NCI-H82 (cell line): ENCODE measurements at places on chromosomes 3 and 15.

- peak; percentile 52 for DNase-seq
These were observed at the start of gene PAK6 for GRCh38 chr15:40238532-40239403. PAK6 (plus strand) TSS chr15:40239063; CDS start chr15:40264786, 25,723 bp downstream.

DNA sequence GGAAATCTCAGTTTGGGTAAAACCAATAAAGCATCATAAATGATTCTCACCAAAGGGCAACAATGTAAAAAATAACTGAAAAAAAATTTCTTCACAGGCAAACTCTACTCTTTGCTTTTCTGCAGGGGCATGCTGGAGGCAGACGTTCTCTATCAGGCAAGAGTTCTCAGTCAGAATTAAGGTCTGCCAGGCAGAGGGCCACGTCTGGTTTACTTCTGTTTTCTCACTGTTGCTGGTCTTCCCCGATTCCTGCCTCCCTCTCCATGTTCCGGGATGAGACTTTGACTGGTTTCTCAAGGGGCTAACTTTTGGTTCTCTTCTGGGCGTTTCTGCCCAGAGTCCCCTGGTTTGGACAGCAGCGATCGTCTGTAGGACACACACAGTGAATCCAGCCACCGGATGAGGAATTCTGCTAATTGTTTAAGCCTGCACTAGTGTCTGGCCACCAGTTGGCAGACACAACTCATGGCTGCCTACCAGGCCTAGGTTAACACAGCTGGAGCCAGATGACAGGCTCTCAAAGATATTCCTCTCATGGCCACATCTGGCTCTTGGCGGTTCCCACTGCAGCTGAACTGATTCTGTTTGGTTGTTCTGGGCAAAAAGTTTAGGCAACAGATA lies 273.1 kb downstream of the FOXP1 start:
- peak; percentile 6 for DNase-seq

- DNase-seq = no peak
These were observed 17.2 kb downstream of the SPTBN5 start for GRCh38 chr15:41876689-41877088.

DNA sequence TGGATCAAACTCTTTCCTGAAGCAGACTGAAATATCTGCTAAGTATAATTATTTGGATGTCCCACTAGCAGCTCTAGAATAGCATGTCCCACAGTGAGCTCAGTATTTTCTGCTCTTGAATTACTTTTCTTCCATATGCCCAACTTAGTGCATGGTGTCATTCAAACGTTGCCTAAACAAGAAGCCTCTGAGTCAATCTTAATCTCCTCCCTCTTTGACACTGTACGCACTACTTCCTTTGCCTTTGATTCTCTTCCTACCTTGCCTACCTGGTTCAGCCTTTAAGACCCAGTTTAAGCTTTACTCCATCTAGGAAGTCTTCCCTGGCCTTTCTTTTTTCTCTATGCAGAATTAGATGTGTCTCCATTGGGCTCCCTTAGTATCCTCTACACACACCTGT lies 54.5 kb downstream of the SEC22A start:
- no peak for DNase-seq

GRCh38 chr15:38750786-38751185 lies 186.2 kb upstream of the RASGRP1 start:
- no peak for DNase-seq

DNA sequence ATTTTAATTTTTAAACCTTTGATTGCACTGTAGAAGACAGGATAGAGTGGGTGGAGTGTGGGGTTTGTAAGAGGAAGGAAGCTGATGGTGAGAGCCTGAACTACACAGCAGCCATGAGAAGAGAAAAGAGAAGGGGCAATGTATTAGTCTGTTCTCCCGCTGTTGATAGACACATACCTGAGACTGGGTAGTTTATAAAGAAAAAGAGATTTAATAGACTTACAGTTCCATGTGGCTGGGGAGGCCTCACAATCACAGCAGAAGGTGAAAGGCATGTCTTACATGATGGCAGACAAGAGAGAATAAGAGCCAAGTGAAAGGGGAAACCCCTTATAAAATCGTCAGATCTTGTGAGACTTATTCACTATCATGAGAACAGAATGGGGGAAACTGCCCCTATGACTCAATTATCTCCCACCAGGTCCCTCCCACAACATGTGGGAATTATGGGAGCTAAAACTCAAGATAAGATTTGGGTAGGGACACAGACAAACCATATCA lies 37.3 kb downstream of the STARD5 start:
- DNase-seq = no peak

DNA sequence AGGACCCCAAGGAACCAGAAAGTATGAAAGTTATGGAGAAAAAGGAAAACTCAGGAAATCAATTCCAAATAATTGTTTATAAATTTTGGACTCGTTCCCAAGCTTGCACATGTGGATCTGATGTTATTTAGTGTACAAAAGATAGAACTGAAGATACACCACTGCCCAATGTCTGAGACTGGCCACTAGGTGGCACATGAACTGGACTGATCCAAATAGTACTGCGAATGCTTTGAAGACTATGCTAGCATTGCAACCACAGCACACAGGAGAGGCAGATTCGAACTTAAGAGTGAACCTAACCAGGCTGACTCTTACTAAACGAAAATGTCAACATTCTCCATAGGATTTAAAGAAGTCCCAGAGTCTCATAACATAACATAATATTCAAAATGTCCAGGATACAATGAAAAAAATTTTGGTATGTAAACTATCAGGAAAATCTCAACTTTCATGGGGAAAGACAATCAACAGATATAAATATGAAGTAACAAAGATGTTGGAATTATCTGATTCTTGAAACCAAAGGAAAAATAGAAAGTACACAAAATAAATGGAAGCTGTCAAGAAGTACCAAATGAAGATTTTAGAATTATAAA lies 596.7 kb downstream of the FGF12 start:
- peak; percentile 83 for DNase-seq

- DNase-seq = no peak
These were observed 67.3 kb upstream of the ST3GAL6 start for GRCh38 chr3:98695796-98696195.

- DNase-seq = no peak
These were observed 10.7 kb upstream of the SHISA5 start for GRCh38 chr3:48514431-48515227.

DNA sequence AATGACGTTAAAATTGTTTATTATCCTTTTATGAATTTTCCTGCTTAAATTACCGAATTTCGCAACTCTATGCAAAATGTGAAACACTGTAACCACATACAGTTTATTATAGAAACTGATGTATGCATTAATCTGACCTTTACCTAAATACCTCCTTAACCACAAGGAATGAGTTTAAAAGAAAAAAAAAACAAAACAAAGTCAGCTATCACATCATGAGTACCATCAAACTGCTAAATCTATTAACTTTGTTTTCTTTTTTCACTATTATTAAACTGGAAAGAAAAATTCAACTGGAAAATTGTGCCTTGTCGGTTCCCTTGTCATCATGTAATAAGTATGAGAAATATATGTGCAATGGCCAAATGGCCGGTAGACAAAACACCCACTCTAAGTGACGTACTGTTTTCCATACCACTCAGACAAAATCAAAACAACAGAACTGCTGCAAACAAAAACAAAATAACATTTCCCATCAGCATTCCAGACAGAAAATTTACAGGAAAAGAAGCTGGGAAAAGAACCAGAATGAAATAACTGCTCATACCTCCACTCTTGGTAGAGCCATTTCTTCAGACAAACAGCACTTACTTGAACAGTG lies 415.3 kb downstream of the FOXP1 start:
- no peak for DNase-seq

DNA sequence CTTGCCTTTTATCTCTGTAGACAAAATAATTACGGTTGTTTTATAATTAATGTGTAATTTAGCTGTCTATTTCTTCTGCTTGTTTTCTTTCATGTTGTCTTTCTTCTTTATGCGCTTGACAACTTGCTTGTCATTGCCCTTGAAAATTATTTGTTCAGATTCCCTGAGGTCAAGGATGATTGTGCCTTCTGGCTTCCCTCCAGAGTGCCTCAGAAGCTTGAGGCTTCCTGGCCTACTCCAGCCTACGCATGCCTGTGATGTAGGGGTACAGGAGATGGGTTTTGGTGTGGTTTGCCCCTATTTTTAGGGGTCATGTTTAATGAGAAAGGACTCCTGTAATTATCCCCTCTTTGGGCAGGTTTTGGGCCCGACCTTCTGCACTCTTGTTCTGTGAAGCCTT lies 231.5 kb downstream of the SV2B start:
- no peak for DNase-seq

GRCh38 chr3:153599685-153600084 lies 437.7 kb downstream of the RAP2B start:
- DNase-seq = no peak

DNA sequence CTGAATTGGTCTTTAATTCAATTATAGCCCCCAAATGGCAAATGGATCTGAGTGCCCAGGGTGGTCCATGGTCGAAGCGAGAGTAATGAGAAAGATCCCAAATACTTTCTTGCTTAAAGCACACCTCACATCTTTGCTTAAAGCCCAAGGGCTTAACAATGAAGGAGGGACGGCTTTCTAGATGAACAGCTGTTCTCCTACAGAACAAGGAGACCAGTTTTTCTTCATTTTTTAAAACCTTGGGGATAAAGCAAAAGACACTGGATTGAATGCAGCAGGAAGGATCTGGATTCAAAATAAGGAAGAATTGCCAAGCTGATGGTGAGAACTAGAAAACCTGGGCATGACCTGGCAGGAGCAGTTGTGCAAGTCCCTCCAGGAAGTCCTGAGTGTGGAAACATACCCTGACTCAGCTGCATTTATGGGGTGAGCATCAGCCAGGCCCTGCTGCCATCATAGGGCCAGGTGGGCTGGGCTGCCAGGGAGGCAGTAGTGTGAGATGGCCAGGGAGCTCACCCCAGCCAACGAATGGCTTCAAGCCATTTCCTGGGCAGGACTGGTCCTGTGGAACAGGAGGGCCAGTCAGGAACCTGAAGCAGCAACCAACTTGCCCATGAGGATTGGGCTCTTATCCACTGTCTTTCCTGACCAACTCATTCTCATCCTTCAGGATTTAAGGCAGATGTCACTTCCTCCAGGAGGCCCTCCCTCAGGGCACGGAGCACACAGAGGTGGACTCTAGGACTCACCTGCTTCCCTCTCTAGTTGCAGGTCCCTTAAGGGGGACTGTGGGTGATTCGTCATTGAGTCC lies 18.4 kb upstream of the RHCG start:
- no peak for DNase-seq

DNA sequence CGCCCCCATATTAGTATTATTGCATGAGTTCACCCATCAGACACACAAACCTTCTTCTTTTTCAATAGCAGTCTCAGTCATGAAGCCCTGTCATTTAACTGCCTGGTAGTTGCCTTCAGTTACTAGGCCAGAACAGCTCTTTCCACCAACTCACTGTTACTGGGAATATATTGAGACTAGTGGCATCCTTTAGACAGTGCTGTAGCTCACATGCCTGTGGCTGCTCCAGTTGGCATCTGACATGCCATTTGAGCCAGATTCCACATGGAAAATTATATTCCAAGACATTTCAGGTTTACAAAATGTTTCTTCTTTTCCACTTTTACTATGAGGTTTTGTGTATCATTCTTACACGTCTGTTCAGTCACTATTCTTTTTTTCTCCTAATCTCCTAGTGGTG lies 146.1 kb downstream of the GHSR start:
- no peak for DNase-seq

DNA sequence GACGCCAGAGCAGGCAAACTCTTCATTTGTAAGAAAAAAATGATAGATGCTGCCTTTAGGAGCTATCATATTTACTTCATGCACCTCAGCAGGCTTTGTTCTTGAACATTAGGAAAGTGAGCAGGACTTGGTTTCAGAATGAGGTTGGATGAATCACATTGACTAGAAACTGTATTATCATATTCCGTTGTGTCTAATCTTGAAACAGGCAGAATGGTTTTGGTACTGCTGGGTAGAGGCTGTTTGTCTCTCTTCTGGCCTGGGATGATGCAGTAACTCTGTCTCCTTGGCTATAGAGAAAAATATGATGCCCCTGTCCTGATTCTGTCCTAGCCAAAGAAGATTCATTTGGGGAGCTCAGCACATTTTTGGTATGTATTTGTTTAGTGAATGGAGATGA lies 344.2 kb upstream of the GRM7 start:
- DNase-seq = no peak

GRCh38 chr3:127277561-127277960 lies 10.3 kb downstream of the PRR20G start:
- DNase-seq = no peak
